ENCODE measurements at places on chromosomes 7 and 10.

- DNase-seq: no peak
Observed at GRCh38 chr10:17854044-17854652, 45.0 kb downstream of the MRC1 start.

DNA sequence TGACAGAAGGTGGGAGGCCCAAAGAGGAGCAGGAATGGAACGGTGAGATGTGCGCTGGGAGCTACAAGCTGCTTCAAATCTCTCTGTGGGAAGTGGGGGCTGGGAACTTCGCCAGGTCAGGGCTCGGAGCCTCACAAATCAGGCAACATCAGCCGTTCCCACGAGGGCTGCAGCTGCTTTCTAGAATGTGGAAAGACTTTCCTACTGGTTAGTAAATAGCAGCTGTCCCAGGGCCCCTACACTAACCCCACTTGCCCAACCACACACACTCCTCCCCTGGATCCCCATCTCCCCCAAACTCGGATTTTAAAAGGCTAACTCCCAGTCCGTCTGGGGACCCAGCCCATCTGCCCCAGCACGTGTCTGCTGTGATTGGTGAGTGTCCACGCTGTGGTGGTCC is 40.6 kb upstream of the PITRM1 start:
- DNase-seq: peak; percentile 46

- DNase-seq: no peak
Observed at GRCh38 chr10:71698737-71699136, 20.8 kb downstream of the C10orf105 start.

DNA sequence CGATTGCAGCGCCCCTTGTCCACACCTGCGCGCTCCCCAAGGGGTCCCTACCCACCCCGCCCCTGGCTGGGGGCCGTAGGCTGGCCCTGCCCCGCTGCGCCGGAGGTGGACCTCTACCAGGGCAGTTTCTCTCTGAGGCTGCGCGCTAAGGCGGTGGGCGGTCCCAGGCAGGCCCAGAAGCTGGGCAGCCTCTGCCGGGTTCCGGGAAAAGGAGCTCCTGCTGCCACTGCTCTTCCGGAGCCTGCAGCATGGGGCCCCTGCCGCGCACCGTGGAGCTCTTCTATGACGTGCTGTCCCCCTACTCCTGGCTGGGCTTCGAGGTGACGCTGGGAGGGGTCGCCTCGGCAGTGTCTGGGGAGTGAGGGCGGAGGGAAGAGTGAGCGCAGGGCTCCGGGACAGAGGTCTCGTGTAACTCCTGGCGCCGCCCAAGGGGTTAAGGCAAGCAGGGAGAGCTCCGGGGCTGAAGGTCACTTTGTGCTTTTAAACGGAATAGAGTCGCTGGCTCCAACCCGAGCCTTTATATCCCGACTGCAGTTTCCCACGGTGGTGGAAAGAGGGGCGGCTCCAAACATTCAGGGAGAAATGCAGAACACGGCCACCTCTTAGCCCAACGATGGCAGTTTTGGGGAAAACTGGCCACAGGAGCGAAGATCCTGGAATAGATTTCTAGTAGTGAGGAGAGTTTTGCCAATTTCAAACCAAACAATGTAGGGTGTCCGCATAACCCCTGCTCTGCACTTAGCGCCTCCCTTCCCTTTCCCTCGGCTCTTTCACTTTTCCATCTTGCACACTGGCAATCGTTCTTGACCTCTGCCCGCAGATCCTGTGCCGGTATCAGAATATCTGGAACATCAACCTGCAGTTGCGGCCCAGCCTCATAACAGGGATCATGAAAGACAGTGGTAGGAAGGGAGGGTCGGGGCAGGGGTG is at the start of gene GSTK1:
Gene GSTK1 (plus strand): TSS at position 176 of the 930 bp plus-strand sequence. CDS start 73 bp downstream, at position 249.
- peak; percentile 60 for DNase-seq

DNA sequence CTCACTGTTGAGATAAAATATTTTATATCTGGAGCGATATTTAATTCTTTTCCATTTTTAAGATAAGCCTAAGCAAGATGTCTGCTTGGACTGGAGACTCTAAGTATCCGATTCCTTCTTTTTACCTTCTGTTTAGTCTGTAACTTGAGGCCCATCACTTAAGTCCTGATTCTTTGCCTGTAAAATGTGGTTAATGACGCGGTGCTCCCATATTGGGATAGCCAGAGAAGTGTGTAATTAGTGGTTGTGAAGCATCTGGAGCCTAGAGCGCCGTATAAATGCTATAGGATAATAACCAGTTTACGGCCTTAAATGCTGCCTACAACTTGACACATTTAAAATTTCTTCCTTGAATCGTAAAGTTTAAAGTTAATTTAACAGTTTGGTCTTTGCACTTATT is 132.9 kb downstream of the CHN2 start:
- DNase-seq: no peak

DNA sequence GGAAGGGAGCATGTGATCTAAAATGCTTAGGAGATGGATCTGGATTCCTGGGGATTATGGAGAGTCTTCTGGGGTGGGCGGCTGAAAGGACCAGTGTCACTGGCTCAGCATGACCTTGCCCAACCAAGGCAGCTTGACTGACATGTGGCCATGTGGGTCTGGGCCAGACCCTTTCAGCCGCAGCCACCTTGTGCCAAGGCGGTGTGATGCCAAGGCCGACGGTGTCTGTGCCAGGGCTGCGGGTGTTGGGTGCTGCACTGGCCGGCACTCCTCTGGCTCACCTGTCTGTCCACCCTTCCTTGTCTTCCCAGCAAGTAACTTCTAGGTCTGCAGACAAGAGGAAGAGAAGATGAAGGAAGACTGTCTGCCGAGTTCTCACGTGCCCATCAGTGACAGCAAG is 8.8 kb downstream of the DEPP1 start:
- DNase-seq: no peak

DNA sequence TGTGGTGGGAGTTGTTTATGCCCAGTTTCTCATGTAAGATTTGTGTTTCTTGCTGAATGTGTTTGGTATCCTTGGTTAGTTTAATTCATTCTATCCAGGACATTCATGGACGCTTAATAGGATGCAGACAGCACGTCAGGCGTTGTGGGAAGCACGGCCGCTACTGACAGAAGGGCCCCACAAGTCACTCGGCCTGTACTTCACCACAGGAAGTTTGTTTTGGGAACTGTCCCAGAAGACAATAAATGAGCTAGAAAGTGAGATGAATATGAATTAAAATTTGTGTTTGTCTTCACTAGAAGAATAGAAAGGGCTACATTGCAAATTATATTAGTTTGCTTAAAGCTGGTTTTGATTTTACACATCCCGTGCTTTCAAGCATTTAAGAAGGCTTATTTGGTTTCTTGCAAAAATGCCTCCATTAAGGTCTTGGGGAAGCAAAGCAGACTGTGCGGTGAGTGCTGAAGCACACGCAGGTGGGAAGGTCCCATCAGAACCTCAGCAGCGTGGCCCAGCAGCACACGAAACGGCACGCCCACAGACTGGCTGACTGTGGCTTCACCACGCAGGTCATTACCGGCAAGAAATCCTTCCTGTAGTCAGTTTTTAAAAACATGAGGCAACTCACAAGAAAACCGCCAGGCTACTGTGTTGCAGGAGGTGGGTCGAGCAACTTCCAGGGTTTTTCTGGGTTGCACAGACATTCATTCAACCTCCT is 74.1 kb downstream of the VIPR2 start:
- no peak for DNase-seq

DNA sequence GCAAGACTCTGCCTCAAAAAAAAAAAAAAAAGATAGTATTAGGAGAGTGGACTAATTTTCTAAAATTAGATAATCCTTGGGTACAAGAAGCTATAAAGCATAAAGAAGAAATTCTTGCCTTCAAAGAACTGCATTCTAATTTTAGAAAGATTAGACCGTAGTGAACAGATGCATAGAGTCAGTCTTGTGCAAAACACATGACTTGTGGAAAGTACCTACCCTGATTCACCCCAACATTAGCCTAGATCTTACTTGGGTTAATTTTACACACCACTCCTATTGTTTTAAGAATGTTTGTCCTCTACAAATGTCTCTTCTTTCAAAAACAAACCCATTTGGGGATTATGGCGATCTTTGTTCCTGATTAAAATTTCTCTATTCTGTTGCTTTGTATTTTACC is 38.9 kb upstream of the SP8 start:
- DNase-seq: no peak

DNA sequence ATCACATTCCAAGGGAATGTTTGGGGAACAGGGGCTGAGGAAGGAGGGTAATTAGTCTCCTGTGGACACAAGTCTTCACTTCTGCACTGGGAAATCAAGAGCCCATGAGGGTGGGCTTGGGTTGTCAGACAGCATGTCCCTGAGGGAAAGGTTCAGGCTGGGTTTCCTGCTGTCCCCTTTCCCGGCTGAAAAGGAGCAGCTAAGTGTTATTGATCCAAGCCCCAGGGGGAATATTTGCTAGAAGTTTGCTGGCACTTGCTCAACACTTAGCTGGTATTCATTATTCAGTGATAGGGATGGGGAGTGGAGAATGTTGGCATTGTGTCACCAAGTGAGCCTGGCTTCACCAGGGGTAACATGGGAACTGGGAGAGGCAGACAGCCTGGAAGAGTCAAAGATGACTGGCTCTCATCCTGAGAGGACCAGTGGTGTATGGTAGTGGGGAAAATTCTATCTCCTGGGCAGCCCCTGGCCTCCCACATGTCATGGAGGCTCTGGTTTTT is 344.4 kb upstream of the PODXL start:
- DNase-seq: no peak

GRCh38 chr7:151122796-151123157 is 36.5 kb downstream of the AGAP3 start:
- no peak for DNase-seq

GRCh38 chr7:40538281-40538680 is 403.5 kb downstream of the SUGCT start:
- DNase-seq: no peak

GRCh38 chr7:116241291-116241690 is 31.0 kb downstream of the TES start:
- DNase-seq: no peak

GRCh38 chr10:110073896-110074295 is 66.1 kb downstream of the ADD3 start:
- peak; percentile 33 for DNase-seq

- DNase-seq: no peak
Observed at GRCh38 chr7:88586219-88586618, 173.3 kb upstream of the ZNF804B start.

GRCh38 chr10:82150123-82150900 is 275.3 kb downstream of the NRG3 start:
- DNase-seq: no peak

DNA sequence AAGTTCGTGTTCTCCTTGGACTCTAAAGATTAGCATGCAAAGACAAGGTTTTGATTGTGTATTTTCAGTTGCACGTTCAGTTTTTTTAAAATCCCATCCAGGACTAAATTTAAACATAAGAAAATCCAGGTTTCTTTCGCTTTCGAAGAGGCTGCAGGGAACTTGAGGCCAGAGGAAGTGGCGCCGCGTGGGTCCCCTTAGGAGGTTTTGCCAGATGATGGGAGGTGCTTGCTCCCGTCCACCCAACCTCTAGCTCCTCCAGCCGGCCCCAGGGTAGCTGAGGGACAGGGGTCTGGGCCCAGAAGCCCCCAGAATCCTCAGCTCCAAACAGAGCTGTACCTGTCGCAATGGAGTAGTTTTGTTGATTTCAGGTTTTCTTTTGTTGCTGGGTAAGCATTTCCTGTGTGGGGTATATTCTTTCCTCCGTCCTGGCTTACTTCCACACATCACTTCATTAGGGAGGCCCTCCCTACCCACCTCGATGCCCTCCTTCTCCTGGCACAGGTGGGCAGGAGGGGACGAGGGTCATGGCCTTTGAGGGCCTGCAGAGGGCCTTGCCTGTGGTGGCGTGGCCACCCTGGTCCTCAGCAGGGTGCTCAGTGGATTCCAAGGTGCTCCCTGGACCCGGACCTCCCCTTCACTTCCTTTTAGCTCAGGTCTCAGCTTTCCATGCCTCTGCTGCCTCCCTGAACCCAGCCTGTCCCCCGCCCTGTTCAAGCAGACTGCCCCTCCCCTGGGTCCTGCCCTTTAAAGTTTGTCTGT is 32.6 kb downstream of the LHPP start:
- DNase-seq: no peak

DNA sequence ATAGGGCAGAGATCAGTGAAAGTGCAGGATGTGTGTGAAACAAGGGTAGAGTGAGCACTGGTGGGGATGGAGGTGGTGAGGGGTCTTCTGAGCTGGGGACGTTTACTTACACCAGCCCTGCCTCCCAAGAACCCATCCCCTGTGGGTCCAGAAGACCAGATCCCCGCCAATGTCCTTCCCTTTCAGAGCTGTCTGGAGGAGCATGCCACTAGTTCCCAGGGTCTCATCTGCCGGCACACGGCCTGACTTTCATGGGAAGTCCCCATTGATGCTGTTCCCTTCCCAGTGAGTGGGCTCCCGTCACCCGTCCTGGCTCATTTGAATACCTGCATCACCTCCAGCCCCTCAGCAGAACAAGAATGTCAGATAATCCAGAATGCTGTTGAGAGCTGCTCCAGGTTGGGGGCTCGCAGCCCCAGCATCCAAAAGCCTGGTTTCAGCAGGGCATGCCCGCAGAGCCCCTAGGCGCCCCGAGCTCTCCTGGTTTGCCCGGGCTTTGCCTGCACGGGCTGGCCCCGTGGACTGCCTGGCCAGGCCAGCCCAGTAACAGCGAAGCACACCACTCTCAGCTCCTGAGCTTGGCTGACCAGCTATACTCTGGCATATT is 246.7 kb downstream of the MGMT start:
- DNase-seq: no peak

- no peak for DNase-seq
Observed at GRCh38 chr7:3955026-3955425, 654.0 kb downstream of the SDK1 start.

DNA sequence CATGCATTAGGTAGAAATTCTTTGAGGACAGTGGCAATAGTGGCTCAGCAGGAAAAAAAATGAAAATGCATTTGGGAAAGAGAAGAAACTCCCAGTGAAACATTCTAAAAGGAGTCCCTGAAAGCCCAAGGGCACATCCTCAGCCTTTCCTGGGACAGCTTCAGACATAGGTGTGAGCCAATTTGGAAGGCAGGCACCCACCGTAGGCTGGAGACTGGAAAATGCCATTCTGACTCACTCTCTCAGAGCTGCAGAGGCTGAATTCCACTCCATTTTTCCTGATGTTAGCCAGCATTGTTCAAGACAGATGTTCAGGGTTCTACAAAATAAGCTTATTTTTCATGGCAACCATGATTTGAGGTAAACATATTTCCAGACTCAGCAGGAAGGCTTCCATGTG is 379.0 kb upstream of the FZD8 start:
- DNase-seq: no peak

DNA sequence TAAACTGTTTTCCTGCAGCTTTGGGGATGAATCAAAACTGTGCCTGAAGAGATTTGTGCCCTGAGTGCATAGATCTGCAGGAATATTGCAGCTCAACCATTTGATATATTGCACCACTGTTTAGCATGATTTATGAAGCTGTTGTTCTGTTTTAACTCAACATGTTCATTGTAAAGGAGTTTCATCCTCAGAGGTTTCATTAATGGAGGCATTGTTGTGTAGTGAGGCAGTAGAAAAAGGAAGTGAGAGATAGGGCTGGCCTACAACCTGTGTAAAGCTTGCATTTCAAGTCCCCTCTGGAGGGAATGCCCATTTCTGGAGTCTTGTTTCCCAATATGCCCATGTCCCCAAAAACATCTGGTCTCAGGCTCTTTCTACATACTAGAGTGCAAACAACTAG is 67.5 kb downstream of the DNAJC12 start:
- DNase-seq: no peak

- no peak for DNase-seq
Observed at GRCh38 chr7:71345117-71345884, 213.4 kb downstream of the GALNT17 start.

- peak; percentile 3 for DNase-seq
Observed at GRCh38 chr7:23205909-23206767, 24.3 kb downstream of the NUP42 start.

- DNase-seq: no peak
Observed at GRCh38 chr10:20535897-20536881, 360.9 kb downstream of the NEBL start.

- DNase-seq: no peak
Observed at GRCh38 chr7:127437241-127437640, 44.7 kb upstream of the ZNF800 start.

- DNase-seq: no peak
Observed at GRCh38 chr7:80779456-80779855, 139.4 kb downstream of the SEMA3C start.

Data from AG10803 (cell line).